ENCODE measurements at places on chromosomes 3 and 15. TPM values are rescaled to one million over a fixed set of nuclear protein-coding genes. Genes with fewer than 3 reads are reported as not detected.

DNA sequence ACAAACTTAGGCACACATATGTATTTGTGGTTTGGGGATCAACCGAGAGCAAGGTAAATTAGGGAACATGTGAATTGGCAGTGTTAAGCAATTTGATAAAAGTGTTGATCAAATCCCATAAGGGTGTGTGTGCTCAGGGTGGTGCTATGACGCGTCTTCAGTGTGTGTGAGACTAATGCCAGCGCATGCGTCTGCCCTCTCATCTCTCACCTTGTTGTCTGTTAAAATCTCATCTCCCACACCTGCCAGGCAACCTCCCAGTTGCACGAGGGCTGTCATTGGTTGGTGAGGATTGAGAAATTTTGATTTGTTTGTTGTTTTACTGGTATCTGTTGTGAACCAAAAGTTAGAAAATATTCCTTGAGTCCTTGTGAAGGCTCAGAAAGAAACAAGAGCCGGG, 137.2 kb upstream of the ICE2 start:
- peaks cover 56% of the 10 kb centered on the region for H3K4me1 ChIP-seq
- H3K4me3 ChIP-seq: no peak overlapping the region
- no peak overlapping the region for H3K27ac ChIP-seq
- no peak for DNase-seq
- no peaks in the 10 kb centered on the region for H3K36me3 ChIP-seq

- DNase-seq: no peak
- H3K4me1 ChIP-seq: no peaks in the 10 kb centered on the region
- H3K4me3 ChIP-seq: no peak overlapping the region
- H3K27ac ChIP-seq: no peak overlapping the region
- H3K36me3 ChIP-seq: no peaks in the 10 kb centered on the region
These were observed 1177.4 kb upstream of the GBE1 start for GRCh38 chr3:82938821-82939328.

The CYP1A1 gene
- 1.5 TPM for total RNA-seq

The APH1B gene
- total RNA-seq: 22.8 TPM

The FEZF2 gene
- not detected for total RNA-seq

- no peak overlapping the region for H3K27ac ChIP-seq
- H3K4me3 ChIP-seq: no peak overlapping the region
- DNase-seq: no peak
These were observed 297.5 kb upstream of the CTNNB1 start for GRCh38 chr3:40901796-40902195.

Measured in vagina (tissue), 2 donors.